ENCODE measurements at places on chromosomes 1 and 21. TPM values are rescaled to one million over a fixed set of nuclear protein-coding genes. Genes with fewer than 3 reads are reported as not detected.

- DNase-seq, result no peak
Measured at GRCh38 chr1:174273190-174273589, 113.9 kb downstream of the RABGAP1L start.

GRCh38 chr21:15444118-15444960 is 285.4 kb upstream of the USP25 start:
- no peak for DNase-seq

The REG4 gene
- not detected for total RNA-seq

- DNase-seq, result peak; percentile 53
Measured at GRCh38 chr1:29481031-29481430, 244.7 kb downstream of the PTPRU start.

DNA sequence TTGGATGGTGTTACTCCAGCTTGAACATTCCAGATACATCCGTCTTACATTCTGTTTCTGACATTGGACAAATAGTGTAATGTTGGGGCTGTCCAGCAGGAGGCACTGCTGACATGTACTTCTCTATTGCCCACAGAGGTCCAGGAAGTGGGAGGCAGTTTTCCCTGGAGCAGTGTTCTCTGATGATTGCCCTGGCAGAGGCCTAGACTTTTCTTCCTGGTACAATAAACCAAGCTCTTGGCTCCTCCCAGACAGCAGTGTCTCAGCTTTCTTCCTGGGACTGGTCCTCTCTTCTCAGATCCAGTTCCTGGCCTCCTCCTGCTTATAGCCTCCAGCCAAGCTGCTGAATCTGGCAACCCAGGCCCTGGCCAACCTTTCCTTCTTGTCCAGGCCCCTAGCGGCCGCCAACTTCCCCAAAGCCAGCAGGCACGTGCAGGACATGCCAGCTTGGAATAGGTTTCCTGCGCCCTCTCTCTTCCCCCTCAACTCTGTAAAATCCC is 14.9 kb upstream of the IFNLR1 start:
- DNase-seq, result peak; percentile 83

The KCNE2 gene
- total RNA-seq, result 0.22 TPM

DNA sequence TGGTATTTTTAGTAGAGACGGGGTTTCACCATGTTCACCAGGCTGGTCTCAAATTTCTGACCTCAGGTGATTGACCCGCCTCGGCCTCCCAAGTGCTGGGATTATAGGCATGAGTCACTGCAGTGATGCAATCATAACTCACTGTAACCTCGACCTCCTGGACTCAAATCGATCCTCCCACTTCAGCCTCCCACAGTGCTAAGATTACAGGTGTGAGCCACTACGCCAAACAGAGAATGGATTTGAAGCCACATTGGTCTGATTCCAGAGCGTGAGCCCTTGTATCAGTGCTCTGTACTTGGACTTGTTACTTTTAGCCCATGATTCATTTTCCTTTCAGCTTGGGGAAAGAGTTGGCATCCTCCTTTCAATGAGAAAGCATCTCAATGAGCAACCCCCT is 14.9 kb upstream of the ZNF683 start:
- DNase-seq, result no peak
